Kidney capillary endothelial cell (primary cell): ENCODE measurements at places on chromosomes 4 and X.
A peak's percentile ranks its signal among the peaks of the same experiment; 100 is the strongest.

DNA sequence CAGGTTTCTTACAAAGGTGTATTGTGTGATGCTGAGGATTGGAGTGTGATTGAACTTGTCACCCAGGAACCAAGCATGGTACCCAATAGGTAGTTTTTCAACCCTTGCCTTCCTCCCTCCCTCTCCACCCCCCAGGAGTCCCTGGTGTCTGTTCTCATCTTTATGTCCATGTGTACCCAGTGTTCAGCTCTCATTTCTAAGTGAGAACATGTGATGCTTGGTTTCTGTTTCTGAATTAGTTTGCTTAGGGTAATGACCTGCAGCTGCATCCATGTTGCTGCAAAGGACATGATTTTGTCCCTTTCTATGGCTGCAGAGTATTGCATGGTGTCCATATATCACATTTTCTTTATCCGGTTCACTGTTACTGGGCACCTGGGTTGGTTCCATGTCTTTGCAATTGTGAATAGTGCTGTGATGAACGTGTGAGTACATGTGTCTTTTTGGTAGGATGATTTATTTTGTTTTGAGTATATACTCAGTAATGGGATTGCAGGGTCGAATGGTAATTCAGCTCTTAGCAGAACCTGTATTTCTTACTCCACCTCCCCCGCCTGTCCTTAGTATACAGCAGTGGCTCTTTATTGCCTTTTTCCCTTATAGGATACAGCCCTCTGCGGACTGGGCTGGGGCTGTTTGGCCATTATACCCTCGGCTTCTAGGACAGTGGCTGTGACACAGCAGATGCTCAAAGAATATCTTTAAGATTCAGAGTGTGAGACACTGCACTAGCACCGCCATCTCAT lies 145.4 kb downstream of the PTTG2 start:
- no peak for DNase-seq

DNA sequence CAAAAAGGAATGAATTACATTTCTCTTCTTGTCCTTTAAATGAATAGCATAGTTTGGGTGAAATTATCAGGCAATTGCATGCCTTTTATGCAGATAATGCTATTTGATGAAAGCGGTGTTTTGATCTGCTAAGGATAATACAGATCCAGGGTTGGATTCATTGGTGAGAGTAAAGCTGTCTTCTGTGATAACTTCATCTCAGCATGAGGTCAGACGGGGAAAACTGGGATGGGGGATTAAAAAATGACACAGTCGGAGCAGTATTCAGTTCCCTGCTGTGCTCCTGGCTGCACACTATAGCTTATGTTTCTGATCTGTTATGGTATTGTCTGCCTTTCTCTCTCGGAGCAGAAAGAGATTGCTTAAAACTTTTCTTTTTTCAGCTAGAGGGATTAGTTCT lies 105.9 kb upstream of the TENM3 start:
- DNase-seq: no peak

DNA sequence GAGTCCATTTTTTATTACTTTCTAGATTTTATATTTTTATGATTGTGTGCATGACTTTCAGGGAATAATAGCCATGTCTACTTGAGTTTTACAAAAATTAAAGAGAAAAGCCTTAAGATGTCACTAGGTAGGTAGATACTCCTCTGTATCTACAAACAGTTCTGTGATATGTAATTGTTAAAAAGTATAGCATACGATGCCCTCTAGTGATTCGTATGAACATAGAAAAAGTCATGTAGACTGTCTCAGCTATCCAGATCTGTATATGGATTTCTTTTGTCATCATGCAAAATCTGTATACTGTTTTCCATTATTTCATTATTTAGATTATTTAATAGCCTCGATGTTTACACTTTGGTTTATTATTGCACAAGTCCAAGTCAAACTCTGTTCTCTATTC lies 856.6 kb downstream of the CENPC start:
- no peak for DNase-seq

DNA sequence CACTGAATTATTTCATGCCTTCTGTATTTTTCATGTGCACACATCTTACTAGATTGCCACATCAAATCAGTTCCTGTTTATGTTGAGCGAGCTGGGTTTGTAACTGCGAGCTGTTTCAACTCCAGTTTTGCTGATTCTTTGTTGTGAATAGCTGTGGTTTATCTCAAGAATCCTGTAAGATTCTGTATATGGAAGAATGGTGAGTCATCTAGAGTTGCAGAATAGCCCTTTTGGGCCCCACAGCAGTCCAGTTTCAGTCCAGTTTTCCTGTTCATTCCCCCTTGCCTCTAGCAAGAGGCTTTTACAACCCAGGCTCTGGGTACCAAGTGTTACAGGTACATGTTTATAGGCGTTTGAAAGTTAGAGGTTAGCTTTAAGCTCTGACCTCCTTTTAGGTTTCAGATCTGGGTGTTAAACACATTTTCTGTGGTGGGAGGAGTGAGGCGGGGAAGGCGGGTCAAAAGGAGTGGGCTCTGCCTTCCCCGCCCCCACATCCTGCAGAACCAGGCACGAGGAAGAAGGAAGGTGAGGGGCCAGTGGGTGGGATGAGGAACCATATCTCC lies 32.7 kb downstream of the TBC1D14 start:
- DNase-seq: peak; percentile 62

GRCh38 chr4:168803732-168804131 lies 206.3 kb downstream of the CBR4 start:
- no peak for DNase-seq

GRCh38 chr4:19857380-19857779 lies 394.3 kb upstream of the SLIT2 start:
- no peak for DNase-seq

DNA sequence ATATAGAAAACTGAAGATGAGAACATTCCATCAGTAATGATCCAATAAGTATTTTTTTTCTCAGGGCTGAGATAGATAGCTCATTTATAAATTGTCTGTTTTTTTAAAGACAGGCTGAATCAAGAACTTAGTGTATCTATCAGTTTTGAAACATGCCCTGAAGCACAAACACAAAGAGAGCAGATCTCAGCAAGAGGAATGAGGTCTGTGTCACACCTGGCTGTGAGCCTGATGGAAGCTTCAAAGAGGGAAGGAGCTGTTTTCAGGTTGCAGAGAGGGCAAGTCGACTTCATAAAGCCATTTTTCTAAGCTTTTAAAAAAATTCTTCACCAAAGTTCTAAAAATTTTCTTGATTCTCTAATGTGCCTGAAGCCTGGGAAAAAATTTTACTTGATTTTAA lies 434.9 kb downstream of the PDGFC start:
- DNase-seq: no peak

GRCh38 chr4:183445097-183445428 lies 627 bp downstream of the CDKN2AIP start:
- DNase-seq: peak; percentile 21

- DNase-seq: no peak
These were observed 120.7 kb upstream of the TSPAN5 start for GRCh38 chr4:98779088-98779487.

DNA sequence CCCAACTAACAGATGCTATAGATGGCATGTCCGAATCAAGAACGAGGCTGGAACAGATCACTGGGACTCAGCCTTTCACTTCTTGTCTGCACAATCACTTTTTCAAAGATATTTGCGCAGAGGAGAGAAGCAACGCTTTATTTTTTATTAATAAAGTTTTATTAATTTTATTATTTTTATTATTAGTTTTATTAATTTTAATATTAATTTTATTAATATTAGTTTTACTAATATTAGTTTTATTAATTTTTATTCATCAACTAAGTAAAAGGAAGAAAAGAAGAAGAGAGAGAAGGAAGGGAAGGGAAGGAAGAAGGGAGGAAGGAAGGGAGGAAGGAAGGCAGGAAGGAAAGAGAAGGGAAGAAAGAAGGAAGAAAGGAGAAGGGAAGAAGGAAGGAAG lies 236.4 kb upstream of the HHIP start:
- DNase-seq: no peak

- DNase-seq: no peak
These were observed 86.7 kb downstream of the KIT start for GRCh38 chr4:54744487-54744886.

DNA sequence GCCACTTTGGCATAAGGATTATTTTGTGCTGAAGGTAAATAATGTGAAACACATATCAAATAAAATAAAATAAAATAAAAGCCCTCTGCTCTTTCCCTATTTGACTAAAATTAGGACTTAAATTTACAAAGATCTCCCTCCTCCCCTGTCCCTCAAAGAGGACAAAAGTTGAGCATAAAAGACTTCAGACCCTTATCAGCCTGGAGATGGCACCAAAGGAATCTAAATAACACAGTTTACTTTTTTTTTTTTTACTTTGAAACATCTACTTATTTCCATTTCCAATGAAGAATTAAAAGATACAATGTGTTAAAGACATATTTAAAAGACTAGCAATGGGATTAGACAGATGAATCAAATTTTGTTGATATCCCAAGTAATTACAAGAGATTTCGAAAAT lies 89.7 kb downstream of the EPHA5 start:
- DNase-seq: no peak

DNA sequence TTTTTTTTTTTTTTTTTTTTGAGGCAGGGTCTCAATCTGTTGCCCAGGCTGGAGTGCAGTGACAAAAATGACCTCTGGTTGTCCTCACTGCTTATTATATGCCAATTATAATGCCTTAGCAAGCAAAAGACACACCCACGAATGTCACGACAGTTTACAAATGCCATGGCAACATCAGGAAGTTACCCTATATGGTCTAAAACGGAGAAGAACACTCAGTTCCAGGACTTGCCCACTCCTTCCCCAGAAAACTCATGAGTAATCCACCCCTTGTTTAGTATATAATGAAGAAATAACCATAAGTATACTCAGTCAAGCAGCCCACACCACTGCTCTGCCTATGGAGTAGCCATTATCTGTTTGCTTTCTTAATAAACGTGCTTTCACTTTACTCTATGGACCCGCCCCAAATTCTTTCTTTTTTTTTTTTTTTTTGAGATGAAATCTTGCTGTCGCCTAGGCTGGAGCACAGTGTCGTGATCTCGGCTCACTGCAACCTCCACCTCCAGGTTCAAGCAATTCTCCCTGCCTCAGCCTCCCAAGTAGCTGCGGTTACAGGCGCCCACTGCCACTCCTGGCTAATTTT lies 106.2 kb downstream of the SMIM20 start:
- no peak for DNase-seq

DNA sequence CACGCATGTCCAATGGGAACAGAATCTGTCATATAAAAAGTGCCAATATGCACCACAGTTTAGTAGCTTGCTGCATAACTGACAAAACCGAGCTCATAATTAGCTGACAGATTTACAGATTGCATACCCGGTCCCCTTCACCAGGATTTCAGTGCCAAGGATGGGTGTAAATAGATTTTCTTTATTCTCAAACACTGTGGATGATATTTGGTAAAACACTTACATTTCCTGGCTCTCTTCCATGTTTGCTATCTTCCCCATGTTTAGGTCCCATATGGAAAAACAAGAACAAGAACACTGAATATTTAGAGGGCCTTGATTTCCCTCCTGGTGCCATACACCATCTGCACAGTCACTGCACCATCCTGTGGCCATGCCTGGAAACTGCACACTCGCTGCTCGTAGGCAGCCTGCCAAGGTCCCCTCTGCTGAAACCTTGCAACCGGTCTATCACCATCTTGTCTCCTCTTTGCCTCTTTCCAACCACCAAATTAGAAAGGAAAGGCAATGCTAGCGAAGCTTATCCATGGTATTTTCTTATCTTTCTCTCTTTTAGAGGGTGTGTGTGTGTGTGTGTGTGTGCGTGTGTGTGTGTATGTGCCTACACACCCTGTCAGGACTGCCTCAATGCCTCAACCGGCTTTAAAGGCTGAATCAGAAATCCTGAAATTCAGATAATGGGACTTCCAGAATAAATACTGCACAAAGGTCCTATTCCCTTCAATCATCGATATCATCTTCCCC lies 124.2 kb upstream of the MBNL3 start:
- DNase-seq: no peak

DNA sequence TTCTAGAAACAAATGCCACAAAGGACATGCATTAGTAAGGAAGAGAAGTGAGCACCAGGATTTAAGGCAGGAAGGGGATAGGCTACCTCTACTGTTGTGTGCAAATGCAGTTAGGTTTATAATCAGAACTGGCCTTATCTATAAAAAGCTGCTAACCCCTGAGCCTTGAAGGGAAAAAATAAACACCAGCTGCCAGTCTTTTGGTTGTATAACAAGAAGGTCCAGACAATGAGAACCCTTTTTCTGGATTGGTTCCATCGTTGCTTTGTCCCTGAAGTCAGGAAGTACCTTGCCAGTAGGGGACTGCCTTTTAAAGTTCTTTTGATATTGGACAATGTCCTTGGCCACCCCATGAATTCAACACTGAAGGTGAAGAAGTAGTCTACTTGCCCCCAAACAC lies 126.7 kb upstream of the OTUD4 start:
- no peak for DNase-seq

- DNase-seq: no peak
These were observed 195.0 kb upstream of the S100G start for GRCh38 chrX:16454926-16455325.

DNA sequence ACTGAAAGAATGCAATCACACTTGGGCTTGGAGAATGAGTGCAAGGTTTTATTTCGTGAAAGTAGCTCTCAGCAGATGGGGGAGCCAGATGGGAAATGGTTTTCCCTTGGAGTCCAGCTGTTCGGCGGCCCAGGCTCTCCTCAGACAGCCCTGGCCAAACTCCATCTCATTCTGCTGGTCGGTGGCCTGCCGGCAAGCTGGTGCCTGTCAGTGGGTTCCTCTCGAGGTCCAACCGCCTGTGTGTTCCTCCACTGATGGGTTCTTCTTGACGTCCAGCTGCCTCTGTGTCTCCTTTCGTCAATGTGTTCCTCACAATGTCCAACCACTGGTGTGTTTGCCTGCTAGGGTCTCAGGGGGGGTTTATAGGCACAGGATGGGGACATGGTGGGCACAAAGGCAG lies 80.3 kb downstream of the POU3F4 start:
- no peak for DNase-seq

DNA sequence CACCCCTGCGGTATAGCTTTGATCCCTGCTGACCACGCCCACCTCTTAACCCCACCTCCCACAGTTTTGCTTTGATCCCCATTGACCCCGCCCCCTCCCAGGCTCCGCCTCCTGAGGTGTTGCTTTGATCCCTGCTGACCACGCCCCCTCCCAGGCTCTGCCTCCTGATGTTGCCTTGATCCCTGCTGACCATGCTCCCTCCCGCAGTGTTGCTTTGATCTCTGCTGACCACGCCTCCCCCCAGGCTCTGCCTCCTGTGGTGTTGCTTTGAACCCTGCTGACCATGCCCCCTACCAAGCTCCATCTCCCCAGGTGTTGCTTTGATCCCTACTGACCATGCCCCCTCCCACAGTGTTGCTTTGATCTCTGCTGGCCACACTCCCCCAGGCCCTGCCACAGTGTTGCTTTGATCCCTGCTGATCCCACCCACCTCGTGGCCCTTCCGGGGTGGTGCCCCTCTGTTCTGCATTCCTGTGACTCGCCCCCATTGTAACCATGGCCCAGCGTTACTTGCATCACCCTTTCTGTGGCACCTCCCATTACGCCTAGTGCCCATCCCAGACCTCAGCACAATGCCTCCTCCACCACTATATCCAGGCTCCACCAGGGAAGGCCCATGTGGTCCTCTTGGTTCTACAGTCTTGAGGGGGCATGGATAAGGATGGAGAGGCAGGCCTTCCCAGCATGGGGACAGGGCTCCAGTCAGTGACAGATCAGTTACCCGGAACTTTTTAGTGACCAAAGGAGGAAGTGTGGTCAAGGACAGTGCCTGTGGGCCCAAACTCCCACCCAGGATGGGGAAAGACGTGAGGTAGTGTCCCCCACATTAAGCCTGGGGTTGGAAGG lies 70.8 kb downstream of the ADRA2C start:
- DNase-seq: no peak

GRCh38 chrX:120823556-120823955 lies 52.1 kb downstream of the CT47B1 start:
- no peak for DNase-seq
